Activated T-helper 1 cell treated with anti-CD3 and anti-CD28 coated beads, Interleukin-12 subunit alpha, Interleukin-12 subunit beta, Interleukin-2, Interleukin-4 antibody, amounts not matched to agents 30 ng/mL and 10 ng/mL and 1 ng/mL, durations not matched to agents 14 hours and 24 hours and 36 hours (primary cell): ENCODE measurements at places on chromosomes 12 and 14. TPM values are rescaled to one million over a fixed set of nuclear protein-coding genes. Genes with fewer than 3 reads are reported as not detected.
A peak's percentile ranks its signal among the peaks of the same experiment; 100 is the strongest.

TAS2R7 gene
- total RNA-seq, result not detected in 2 replicates

- DNase-seq, result no peak
Measured at GRCh38 chr12:39199351-39199750, 243.6 kb downstream of the KIF21A start.

GRCh38 chr14:105142651-105143450, 25.7 kb downstream of the JAG2 start:
- DNase-seq, result no peak

- no peak for DNase-seq
Measured at GRCh38 chr14:70186900-70187451, 1.8 kb downstream of the SLC8A3 start.

GRCh38 chr12:92088805-92089204, 56.8 kb downstream of the BTG1 start:
- DNase-seq, result no peak

- DNase-seq, result no peak
Measured at GRCh38 chr12:117213295-117213808, 23.1 kb upstream of the FBXO21 start.

SERPINA1 gene
- 0.12 TPM in 1 of 2 replicates, not detected in the other for total RNA-seq

GRCh38 chr14:98689951-98690350, 582.0 kb downstream of the BCL11B start:
- no peak for DNase-seq

METTL3 gene
- total RNA-seq, result 75.1 and 77.7 TPM in 2 replicates

DNA sequence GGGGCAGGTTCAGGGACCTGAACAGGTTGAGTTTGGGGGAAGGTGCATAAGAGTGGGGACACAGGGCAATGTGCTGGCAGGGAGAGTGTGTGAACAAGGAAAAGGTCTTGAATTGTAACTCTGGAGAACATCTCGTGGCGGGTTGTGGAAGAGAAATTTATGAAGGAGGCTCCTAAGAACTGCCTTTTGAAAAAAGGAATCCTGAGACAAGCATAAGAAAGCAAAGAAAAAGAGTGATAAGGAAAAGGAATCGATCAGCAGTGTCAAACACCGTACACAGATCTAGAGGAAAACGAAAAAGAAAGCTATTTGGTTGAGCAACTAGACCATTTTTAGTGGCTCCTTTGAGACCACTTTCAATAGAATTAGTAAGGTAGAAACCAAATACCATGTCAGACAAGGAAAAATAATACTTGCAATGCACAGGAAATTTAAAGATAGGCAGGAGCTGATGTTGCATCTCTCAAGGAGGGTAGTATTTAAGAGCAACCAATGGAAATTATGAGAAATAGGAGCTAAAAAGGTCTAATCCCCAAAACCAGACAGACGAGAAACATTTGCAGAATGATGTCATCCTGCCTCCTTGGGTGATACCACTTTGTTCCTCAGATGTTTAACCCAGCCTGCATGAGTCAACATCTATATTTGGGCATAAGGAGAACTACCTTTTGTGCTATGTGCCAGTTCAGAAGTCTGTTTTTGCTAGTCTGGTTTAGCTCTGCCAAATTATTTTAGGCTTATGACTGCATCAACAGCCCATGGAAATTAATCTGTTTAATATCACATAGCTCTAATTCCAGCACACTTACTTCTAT, 64.5 kb upstream of the STK38L start:
- DNase-seq, result peak; percentile 25

DNA sequence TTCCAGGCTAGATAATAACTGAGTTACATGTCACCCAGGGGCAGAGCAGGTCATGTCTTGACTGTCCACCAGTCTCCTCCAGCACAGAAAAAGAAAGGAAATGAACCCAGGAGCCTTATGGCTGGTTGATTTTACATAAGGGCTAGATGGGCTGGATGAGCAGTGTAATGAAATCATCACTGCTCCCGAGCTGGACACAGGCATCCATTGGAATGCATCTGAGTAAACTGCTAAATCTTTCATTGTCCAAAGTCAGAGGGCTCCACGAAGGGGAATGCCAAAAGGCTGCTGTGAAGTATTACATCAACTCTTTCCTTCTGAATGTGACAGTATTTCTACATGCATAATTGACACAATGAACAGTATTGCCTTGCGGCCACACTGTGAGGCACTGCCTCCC, 30.1 kb upstream of the TSPAN11 start:
- DNase-seq, result no peak

RNASE7 gene
- total RNA-seq, result not detected in 2 replicates

TMX1 gene
- total RNA-seq, result 51.1 and 51.3 TPM in 2 replicates

DNA sequence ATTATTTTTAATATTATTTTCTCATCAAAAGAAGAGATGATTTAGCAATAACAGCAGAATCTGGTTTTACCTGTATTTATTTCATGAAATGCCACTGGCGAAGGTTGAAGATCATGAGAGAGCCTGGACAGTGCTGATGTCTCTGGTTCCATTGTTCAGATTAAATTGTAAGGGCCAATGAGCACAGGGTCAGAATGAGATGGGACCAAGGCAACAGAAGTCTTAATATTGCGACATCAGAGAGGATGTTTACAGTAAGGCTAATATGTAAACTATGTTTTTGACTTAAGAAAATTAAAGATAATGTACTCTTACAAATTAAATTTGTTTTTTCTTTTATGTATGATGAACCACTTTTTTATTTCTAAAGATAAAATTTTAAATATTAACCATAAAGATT, 35.2 kb upstream of the KLRD1 start:
- DNase-seq, result no peak
